Left lung (tissue), 14 donors: ENCODE measurements at places on chromosomes 6 and 20. TPM values are rescaled to one million over a fixed set of nuclear protein-coding genes. Genes with fewer than 3 reads are reported as not detected.
A peak's percentile ranks its signal among the peaks of the same experiment; 100 is the strongest.

DNA sequence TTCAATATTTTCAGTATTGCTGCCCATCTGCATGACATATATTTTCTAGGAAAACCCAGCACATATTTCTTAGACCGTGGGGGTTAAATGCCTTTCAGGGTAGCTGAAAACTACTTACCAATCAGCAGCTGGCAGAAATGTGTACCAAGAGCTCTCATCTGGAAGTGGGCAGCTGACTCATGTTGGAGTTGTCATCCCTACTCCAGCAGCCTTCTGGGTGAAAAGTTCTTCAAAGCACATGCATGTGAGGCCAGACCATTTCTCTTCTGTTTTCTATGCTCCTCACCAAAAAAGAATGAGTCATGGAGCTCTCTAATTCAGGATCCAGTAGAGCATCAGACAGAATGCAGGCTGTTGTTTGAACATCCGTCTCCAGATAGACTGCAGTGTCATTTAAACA is 135.5 kb downstream of the PAX1 start:
- no peak for DNase-seq

DNA sequence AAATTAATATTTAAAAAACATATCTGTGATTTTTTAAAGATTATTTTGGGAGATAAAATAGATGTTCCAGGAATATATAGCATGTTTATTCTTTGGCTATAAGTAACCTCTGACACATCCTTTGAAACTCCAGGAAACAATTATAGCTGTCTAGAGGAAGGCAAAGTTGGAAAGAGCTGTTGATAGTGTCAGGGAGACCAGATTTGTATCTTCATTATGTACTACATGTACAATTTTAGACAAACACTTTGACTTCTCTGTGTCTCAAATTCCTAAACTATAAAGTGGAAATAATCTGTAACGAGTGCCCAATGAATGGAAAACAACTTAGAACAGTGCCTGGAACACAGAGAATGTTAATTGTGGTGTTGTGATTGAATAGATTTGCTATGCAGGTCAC is 25.6 kb upstream of the ADGRG6 start:
- no peak for DNase-seq

- DNase-seq, result no peak
These were observed 801.4 kb upstream of the EYS start for GRCh38 chr6:66508433-66508832.

DNA sequence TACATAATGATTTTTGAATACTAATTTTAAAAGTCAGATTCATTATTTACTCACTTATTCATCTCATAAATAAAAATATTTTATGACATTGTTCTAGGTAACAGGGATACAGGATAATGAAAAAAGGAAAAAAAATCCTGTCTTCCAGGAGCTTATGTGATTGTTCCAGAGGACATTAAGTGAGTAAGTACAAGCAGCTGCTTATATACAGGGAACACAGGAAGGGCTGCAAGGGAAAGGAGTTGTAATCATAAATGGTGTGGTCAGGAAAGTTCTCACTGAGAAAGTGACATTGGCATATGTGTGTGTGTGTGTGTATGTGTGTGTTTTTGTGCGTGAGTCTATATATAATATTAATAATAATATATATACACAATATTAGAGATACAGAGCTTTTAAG is 121.8 kb downstream of the HAO1 start:
- DNase-seq, result no peak

- DNase-seq, result no peak
These were observed 17.6 kb upstream of the ELMO2 start for GRCh38 chr20:46423882-46424482.

GRCh38 chr6:108594640-108595039 is 33.9 kb downstream of the FOXO3 start:
- DNase-seq, result no peak

GRCh38 chr6:10954590-10955010 is 67.7 kb downstream of the SYCP2L start:
- DNase-seq, result peak; percentile 68

- DNase-seq, result no peak
These were observed 148.2 kb downstream of the OPRM1 start for GRCh38 chr6:154187203-154187602.

GRCh38 chr6:132932588-132932987 is 118.2 kb downstream of the RPS12 start:
- no peak for DNase-seq

- DNase-seq, result no peak
These were observed 140.3 kb upstream of the AGPAT4 start for GRCh38 chr6:161414180-161414579.

The WFDC10B gene
- polyA plus RNA-seq, result not detected

The DEF6 gene
- 9.2 TPM for polyA plus RNA-seq

The PSORS1C2 gene
- polyA plus RNA-seq, result 0.17 TPM

The CCM2L gene
- polyA plus RNA-seq, result 12.8 TPM
